ENCODE measurements at places on chromosomes 12 and 14. TPM values are rescaled to one million over a fixed set of nuclear protein-coding genes. Genes with fewer than 3 reads are reported as not detected.

The ACTR6 gene
- total RNA-seq: 19.2 TPM

The MAP3K9 gene
- under 0.01 TPM for total RNA-seq

The NGB gene
- total RNA-seq: not detected

The SLC5A8 gene
- total RNA-seq: not detected

The C12orf50 gene
- total RNA-seq: not detected

- peaks cover 23% of the 10 kb centered on the region for H3K27me3 ChIP-seq
- H3K4me1 ChIP-seq: peaks cover 11% of the 10 kb centered on the region
- no peaks in the 10 kb centered on the region for H3K36me3 ChIP-seq
- H3K4me3 ChIP-seq: no peak overlapping the region
These were observed 956 bp upstream of the PTHLH start for GRCh38 chr12:27973487-27973890.

DNA sequence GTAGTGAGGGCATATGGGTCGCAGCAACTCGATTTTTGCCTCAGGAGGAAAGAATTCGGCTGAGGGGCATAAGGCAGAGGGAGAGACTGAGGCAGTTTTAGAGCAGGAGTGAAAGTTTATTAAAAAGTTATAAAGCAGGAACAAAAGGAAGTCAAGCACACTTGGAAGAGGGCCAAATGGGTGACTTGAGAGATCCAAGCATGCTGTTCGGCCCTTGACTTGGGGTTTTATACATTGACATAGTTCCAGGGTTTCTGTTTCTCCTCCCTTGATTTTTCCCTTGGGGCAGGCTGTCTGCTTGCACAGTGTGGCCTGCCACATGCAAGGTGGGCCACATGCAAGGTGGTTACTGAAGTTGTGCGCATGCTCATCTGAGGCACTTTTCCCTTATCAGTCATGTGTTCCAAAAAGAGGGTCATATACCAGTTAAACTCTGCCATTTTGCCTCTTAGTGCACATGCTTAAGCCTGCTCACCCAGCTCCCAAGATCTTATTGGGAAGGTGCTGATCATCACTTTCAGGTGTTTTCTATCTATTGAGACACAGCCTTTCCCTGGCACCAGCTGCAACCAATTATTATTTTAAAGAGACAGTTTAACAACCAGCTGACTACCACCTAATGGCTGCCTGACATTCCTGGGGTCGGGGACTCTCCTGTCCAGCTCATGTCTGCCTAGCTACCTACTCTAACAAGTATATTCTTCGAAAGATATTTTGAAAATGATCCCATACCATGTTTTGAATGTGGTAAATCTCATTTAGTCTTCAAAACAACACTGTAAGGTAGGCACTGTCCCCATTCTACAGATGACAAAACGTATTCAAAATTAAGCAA, 19.9 kb downstream of the PTGER2 start:
- H3K27ac ChIP-seq: no peak overlapping the region
- H3K4me3 ChIP-seq: no peak overlapping the region
- peak; percentile 19 for DNase-seq

DNA sequence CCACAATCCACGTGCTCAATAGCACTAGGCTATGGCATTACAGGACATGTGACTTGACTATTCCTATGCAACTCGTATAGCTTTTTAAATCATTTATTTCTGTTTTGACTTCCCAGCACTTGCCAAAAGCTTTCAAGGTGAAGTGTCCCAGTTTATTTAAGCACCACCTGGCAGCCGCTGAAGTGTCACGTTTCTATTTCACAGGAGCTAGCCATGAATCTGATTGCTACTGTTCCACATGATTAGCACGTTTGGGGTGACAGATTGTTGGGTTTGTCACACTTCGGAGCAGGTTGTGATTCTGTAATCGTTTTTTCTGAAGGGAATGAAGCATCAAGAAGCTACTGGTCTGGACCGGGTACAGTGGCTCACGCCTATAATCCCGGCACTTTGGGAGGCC, 39.9 kb upstream of the BICDL1 start:
- H3K27me3 ChIP-seq: peaks cover 14% of the 10 kb centered on the region
- no peaks in the 10 kb centered on the region for H3K36me3 ChIP-seq
- no peaks in the 10 kb centered on the region for H3K4me1 ChIP-seq
- H3K4me3 ChIP-seq: no peak overlapping the region
- no peak overlapping the region for H3K27ac ChIP-seq

- H3K27me3 ChIP-seq: no peaks in the 10 kb centered on the region
- DNase-seq: peak; percentile 91
- peaks cover 18% of the 10 kb centered on the region for H3K4me1 ChIP-seq
- no peaks in the 10 kb centered on the region for H3K36me3 ChIP-seq
These were observed 7.6 kb upstream of the AEBP2 start for GRCh38 chr12:19431407-19432308.

DNA sequence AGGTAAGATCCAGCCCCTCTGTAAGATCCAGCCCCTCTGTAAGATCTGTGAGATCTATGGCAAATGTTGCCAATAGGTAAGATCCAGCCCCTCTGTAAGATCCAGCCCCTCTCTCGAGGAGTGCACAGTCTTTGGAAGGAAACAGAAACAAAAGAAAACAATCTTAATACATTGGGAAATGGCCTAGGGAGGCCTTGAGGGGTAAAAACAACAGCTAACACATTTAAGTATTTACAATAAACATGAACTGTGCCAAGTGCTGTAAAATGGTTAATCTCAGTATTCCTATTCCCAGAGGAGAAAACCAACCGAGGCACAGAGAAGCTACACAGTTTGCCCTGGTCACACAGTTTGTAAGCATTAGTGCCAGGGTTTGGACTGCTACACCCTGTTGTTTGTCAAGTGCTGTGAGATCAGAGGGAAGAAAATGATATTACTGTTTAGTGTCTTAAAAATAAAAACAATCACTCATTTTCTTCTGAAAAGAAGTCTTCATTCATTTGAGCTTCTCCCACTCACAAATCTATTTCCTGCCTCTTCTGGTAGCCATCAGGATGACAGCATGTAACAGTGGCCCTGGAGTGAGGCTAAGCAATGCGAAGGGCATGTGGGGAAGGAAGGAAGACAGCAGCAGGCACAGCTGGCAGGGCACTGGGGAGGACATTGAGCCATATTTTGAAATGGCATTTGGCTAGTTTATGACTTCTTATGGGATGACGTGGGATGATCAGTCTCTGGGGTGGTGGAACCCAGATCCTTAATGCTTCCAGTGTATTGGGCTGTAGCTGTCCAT, 118.7 kb upstream of the PTPRQ start:
- no peak for DNase-seq
- no peaks in the 10 kb centered on the region for H3K27me3 ChIP-seq
- H3K27ac ChIP-seq: no peak overlapping the region
- no peaks in the 10 kb centered on the region for H3K36me3 ChIP-seq
- H3K4me3 ChIP-seq: no peak overlapping the region

- H3K4me3 ChIP-seq: no peak overlapping the region
- no peaks in the 10 kb centered on the region for H3K27me3 ChIP-seq
- no peaks in the 10 kb centered on the region for H3K36me3 ChIP-seq
- H3K4me1 ChIP-seq: no peaks in the 10 kb centered on the region
- no peak for DNase-seq
These were observed 341.2 kb upstream of the NAV3 start for GRCh38 chr12:77489331-77489970.

- H3K4me3 ChIP-seq: no peak overlapping the region
- H3K36me3 ChIP-seq: peaks cover 9% of the 10 kb centered on the region
- peak; percentile 85 for DNase-seq
- H3K27ac ChIP-seq: no peak overlapping the region
- H3K27me3 ChIP-seq: no peaks in the 10 kb centered on the region
These were observed 52.1 kb downstream of the NIN start for GRCh38 chr14:50778721-50779483.

DNA sequence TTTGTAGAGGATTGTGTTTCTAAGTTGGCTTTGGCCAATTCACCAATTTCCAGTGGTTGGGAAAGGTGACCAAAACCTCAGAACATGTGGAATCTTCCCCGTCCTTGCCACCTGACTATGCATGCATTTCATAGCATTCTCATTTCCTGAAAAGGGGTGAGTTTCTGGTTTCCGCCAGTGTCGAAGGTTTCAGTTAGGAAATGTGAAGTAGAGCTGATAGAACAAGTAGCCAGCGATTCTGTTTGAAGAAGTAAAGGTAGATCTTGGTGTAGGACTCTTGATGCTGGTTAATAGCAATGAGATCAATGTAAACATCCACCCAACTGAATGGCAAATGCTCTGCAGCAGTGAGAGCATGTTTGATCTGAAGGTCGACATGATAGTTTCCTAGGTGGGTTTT, 15.9 kb downstream of the SMOC1 start:
- H3K27me3 ChIP-seq: no peaks in the 10 kb centered on the region
- no peaks in the 10 kb centered on the region for H3K36me3 ChIP-seq
- H3K4me3 ChIP-seq: no peak overlapping the region
- no peak overlapping the region for H3K27ac ChIP-seq

DNA sequence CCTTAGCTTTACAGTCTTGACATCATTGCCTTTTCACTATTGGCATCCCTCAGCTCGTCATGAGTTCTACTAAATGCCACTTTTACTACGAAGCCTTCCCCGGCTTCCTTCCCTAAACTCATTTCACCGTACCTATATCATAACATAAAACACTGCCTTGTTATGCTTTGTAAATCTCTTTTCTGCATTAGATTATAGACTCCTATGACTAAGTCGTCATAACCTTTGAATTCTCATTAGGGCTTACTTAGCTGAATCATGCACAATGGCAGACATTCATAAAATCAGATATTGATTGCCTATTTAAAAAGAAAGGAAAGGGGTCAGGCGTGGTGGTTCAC, 21.0 kb downstream of the BTG1 start:
- no peaks in the 10 kb centered on the region for H3K27me3 ChIP-seq
- H3K36me3 ChIP-seq: no peaks in the 10 kb centered on the region

DNA sequence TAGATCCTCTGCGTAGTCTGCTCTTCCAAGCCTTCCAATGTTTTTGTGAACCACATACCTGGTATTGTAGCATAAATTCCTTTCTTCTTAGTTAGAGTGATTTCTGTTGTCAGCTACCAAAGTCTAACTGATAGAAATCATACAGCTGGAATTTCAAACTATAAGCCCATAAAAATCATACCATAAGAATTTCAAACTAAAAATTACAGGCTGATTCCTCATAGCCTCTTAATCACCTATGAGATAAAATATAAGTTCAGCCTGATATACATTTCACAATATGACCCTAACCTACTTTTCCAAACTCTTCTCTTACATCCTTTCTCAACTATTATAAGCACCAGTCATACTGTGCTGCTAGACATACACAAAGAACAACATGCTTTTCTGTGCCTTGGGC, 64.8 kb downstream of the PTHLH start:
- H3K27ac ChIP-seq: no peak overlapping the region
- H3K4me1 ChIP-seq: no peaks in the 10 kb centered on the region
- no peak for DNase-seq

DNA sequence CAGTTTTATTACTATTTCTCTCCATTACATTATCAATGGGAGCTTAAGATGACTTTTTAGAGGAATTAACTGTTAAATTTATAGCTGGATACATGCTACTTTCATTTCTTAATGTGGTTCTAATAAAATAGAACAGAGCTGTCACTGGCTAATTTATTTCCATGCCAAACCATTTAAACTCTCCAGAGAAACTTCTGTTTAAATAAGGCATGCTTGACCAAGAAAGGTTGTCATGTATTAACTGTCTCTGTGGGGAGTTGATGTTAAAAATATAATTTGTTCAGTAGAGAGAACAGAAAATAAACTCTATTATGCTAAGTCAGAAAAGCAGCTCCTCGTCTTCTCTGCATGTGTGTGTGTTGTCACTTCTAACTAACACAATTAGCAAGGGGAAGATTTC, 447.4 kb downstream of the SLC16A7 start:
- H3K4me3 ChIP-seq: no peak overlapping the region
- H3K4me1 ChIP-seq: no peaks in the 10 kb centered on the region
- H3K27ac ChIP-seq: no peak overlapping the region

GRCh38 chr14:75205591-75205990, 29.2 kb upstream of the TMED10 start:
- DNase-seq: peak; percentile 84
- H3K4me1 ChIP-seq: peaks cover 5% of the 10 kb centered on the region
- no peak overlapping the region for H3K27ac ChIP-seq
- no peak overlapping the region for H3K4me3 ChIP-seq
- H3K27me3 ChIP-seq: no peaks in the 10 kb centered on the region

GRCh38 chr12:42426746-42427145, 100.8 kb downstream of the PPHLN1 start:
- no peak overlapping the region for H3K4me3 ChIP-seq
- H3K27me3 ChIP-seq: no peaks in the 10 kb centered on the region
- peaks cover 3% of the 10 kb centered on the region for H3K36me3 ChIP-seq
